ENCODE measurements at places on chromosomes 7 and 10. TPM values are rescaled to one million over a fixed set of nuclear protein-coding genes. Genes with fewer than 3 reads are reported as not detected.

GPR37 gene
- total RNA-seq: 3.7 TPM

ZMIZ2 gene
- 5.5 TPM for total RNA-seq

CFAP69 gene
- 0.53 TPM for total RNA-seq

NEUROD6 gene
- total RNA-seq: not detected

CTNNA3 gene
- total RNA-seq: not detected

CYP26C1 gene
- total RNA-seq: under 0.01 TPM

BICC1 gene
- 1.1 TPM for total RNA-seq

FOXI2 gene
- total RNA-seq: not detected

GDI2 gene
- 395 TPM for total RNA-seq

MSS51 gene
- 0.90 TPM for total RNA-seq

HHEX gene
- 0.38 TPM for total RNA-seq

C1QL3 gene
- total RNA-seq: not detected

TFPI2 gene
- 2.8 TPM for total RNA-seq

ZNF425 gene
- total RNA-seq: 3.7 TPM

EXOC6 gene
- total RNA-seq: 9.3 TPM

TSPAN33 gene
- 1.7 TPM for total RNA-seq

RBM17 gene
- total RNA-seq: 33.2 TPM

MKX gene
- total RNA-seq: 2.3 TPM

CTBP2 gene
- total RNA-seq: 123 TPM

INHBA gene
- total RNA-seq: 5.0 TPM

LRWD1 gene
- total RNA-seq: 25.3 TPM

HERPUD2 gene
- total RNA-seq: 36.1 TPM

UCN3 gene
- total RNA-seq: not detected

BAG3 gene
- total RNA-seq: 7.1 TPM

PODXL gene
- 0.53 TPM for total RNA-seq

ZNF33B gene
- total RNA-seq: 22.6 TPM

HMX2 gene
- total RNA-seq: not detected

All from bronchial epithelial cell (primary cell).